ENCODE measurements at places on chromosomes 11 and 22. TPM values are rescaled to one million over a fixed set of nuclear protein-coding genes. Genes with fewer than 3 reads are reported as not detected.

HPX gene
- total RNA-seq, result not detected

OR5D16 gene
- not detected for total RNA-seq

FXYD2 gene
- not detected for total RNA-seq

TIGD3 gene
- not detected for total RNA-seq

Data from epithelial cell of alveolus of lung (primary cell).